ENCODE measurements at places on chromosomes 7 and 10.

DNA sequence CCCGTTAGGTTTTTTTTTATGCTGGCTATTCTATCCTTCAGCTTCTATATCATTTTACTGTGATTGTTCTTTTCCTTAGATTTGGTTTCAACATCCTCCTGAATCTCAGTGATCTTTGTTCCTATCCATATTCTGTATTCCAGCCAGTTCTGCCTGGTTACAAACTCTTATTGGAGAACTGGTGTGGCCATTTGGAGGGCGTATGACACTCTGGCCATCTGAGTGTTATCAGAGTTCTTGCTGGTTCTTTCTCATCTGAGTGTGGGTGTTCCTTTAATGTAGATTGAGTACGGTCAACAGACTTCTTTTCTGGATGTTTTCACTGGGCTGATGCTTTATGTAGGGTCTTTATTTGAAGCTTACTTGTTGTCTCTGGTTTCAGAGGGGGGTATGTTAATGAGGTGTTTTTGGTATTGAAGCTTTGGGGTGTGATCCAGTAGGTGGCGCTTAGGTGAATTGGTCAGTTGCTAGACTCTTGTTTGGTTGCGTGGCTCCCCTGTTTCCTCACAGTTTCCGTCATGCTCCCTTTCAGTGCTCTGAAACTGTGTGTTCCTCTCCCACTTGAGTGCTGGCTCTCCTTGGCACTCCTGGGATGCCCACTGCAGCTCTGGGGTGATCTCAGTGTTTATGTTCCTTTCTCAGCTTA, 80.7 kb downstream of the FANK1 start:
- no peak for DNase-seq

- DNase-seq: no peak
Measured at GRCh38 chr10:14569274-14570060, 205.2 kb downstream of the FAM107B start.

DNA sequence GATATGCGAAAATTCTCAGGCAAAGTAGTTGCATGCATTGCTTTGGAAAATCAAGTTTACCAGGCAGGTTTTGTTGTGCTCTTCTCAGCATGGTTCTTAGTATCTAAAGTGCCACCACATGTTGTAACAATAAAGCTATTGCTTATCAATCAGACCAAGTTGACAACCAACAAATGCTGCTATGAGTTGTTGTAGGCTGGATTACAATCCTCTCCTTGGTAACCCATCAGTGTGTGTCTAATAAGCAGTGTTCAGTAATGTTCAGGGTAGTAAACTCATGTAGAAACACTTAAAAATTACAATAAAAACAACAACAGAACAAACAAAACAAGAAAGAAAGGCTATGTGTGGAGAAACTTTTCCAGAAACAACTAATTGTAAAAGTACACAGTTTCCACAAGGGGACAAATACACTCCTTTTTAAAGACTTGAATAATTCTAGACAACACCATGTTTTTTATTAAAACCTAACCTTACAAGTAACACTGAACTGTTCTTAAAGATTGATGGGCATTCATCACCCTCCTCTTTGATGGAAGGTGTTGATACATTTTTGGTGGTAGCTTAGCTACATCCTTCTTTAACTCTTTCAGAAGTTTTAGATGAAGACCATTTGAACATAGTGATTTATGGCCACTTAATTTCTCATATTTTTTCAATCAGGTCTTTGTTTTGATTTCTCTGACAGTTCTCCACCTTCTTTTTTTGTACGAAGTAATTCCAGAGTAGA, 370.9 kb upstream of the SEMA3A start:
- DNase-seq: no peak

GRCh38 chr10:50281210-50281966, 30.1 kb upstream of the ASAH2 start:
- DNase-seq: no peak

DNA sequence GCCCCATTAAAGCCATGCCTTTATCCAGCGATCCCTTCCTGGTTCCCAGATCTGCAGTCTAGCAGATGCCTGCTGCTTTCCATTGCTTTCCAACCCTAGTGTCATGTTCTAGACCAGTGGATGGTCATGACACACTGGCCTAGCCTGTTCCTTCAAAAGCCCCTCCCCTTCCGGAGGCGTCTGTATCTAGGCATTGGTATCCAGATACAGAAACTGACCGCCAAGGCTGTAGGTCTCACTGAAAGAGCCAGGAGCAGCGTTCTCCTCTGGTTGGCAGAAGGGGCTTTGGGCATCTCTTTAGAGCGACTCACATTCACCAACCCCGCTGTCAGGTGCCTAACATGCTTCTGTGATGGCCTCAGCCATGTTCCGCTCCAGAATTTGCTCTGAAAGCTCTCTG, 22.6 kb downstream of the JCAD start:
- DNase-seq: no peak

- DNase-seq: no peak
Measured at GRCh38 chr10:31070025-31070424, 38.4 kb upstream of the ZNF438 start.

GRCh38 chr10:132450825-132451505, 54.0 kb downstream of the PWWP2B start:
- no peak for DNase-seq

DNA sequence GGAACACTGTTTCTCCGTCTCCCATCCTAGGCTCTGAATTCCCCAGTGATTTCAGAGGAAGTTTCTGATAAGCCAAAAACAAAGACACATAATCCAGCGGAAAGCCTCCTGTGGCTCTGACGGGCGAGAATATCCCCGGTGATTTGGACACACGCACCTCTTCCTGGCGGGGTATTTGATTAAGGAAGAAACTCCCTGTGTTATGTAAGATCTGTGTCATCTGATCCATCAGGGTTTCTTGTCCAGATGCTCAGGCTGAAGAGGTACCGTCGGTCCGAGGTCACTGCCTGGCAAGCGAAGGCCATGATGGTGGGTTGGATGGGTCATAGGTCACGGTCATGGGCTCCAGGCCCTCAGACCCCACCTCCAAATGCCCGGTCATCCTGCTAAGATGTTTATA, 39.6 kb upstream of the DNAJB6 start:
- no peak for DNase-seq

DNA sequence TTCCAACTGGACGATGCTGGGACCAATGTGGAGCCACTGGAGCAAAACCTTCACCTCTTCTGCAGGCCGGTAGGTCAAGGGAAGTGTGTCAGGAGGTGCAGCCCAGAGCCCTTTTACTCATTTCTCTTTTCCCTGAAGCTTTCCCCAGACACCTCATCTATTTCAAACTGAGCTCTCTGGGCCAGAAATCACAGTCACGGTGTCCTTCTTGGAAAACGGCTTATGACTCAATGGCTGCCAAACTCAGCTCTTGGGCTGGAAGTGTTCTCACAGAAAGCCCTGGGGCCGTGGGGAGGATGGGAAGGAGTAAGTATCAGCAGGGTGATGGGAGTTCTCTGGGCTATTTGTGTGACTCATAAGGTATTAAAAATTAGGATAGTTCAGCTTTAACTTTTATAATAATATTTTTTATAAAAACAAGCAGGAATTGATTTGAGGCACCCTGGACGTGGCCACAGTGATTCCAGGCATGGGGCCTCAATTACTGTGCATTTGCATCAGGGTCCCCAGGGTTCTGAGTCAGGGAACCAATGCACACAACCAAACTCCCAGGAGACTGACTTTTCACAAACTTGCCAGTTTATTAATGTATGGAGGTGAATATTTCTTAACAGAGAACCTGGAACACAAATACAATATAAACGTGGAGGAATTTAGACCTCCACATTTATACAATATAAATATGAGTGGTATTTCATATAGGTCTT, 187.4 kb upstream of the TMEM72 start:
- DNase-seq: peak; percentile 59

DNA sequence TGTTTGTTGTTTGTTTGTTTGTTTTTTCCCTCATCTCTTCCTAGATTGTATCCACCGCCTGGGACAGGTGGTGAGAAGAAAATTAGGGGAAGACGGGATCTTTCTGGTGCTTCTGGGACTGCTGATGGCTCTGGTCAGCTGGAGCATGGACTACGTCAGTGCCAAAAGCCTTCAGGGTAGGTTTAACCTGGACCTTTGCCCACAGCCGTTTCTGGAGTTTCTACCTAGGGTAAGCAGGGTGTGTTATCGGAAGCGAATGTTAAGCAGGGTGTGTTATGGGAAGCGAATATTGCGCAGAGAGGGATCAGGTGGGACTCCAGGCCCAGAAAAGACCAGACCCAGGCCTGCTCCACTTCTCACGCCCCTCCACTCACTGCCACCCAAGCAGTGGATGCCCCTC, 4.7 kb downstream of the CLCN1 start:
- no peak for DNase-seq

DNA sequence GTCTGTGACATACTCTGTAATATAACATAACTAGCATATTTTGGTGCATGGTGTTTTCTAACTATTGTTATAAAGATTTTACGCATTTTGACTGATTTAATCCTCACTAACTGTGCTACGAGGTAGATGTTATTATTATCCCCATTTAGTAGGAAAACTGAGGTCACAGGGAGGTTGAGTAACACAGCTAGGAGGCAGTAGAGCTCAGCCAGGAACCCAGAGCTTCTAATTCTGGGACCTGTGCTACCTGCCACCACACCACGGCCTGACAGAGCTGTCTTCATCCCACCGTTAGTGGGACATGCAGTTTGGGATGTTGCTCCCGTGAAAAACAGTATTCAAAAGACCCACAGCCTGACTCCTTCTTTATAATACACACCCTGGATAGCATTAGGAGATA, 962.5 kb downstream of the CNTNAP2 start:
- no peak for DNase-seq

DNA sequence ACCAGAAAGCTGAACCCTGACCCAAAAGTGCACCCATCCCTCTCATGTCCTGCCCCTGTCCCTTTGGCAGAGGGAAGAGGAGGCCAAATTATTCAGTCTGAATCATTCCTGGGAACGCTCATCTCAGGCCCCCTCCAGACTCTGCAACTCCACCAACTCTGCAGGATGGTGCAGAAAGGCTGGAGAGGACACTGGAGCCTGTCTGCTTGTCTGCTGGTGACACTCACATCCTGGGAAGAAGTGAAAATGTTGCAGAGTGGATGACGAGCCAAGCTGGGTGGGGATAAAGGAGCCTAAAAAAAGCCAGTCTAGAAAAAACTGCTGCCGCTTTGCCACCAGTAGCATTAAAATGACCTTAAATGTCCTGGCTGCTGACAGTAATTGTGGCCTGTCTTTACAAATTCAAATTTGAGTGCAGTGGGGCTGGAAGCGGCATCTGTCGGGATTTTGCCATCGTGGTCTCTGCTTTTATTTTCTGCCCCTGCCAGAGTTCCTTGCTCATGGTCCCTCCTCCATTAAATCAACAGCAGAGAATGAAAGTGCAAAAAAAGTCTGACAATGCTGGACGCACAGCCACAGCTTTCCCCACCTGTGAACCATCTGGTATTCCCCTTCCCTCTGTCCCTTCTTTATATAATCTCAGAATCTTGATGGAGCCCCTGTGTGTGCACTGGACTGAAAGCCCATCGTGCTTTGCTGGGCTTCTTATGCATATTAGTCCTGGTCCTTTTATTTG, 63.9 kb downstream of the STK17A start:
- no peak for DNase-seq

GRCh38 chr7:157018997-157019608, 8.6 kb upstream of the MNX1 start:
- no peak for DNase-seq

GRCh38 chr10:96789571-96790108, 42.5 kb upstream of the LCOR start:
- DNase-seq: peak; percentile 9

- no peak for DNase-seq
Measured at GRCh38 chr10:107139237-107139636, 25.3 kb downstream of the SORCS1 start.

DNA sequence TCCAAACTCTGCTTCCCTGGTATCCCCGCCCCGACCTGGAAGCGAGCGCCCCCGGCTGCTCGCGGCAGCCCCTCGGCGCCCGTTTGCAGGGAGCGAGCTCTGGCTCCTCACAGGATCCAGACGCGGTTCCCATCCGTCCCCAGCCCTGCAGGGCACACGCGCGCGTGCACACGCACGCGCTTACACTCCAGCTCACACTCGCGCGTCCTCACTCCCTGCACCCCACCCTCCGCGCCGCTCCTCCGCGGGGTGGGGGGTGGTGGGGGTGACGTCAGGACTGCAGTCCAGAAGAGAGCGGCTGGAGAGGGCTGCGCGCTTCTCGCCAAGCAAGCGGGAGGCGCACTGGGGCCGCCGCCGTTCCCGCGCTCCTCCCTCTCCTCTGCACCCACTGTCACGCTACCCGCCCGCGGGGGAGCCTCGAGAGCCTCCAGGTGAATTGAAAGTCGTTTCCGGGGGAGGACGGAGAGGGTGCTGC, 255.6 kb downstream of the OTUD1 start:
- DNase-seq: peak; percentile 32

- no peak for DNase-seq
Measured at GRCh38 chr10:35447693-35448407, 111.5 kb downstream of the CCNY start.

GRCh38 chr7:10845225-10845624, 128.4 kb upstream of the PHF14 start:
- DNase-seq: no peak

GRCh38 chr10:46552526-46553237, 3.8 kb downstream of the GPRIN2 start:
- DNase-seq: peak; percentile 54

DNA sequence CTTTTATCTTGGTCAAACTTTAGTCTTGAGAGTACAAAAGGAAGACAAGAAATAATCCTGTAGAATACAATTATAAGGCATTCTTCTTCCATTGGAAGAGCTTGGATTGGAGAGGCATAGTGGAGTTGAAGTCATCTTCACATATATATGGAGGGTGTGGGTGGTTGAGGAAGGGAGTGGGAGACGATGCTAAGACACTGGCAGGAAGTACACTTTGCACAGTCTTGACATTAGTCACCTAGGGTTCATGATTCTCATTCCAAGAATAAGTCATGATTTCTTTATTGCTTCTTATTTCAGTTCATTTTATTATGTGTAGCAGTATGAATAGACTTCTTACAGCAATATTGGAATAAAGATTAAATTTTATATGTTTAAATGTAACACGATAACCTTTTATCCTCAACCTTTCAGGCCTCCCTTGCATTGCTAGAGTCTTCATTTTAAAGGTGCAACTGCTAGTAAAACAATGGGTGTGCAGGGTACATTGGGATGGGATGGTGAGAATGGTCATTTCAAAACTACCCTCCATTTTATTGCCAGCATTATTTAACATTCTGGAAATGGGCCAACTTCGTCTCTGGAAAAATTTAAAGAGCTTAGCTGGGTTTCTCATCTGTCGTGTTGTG, 12.3 kb upstream of the SLC26A3 start:
- no peak for DNase-seq

- DNase-seq: no peak
Measured at GRCh38 chr7:50351267-50351666, 46.8 kb downstream of the IKZF1 start.

GRCh38 chr10:46006219-46006618, 24.2 kb downstream of the NCOA4 start:
- DNase-seq: no peak

GRCh38 chr7:91185771-91186170, 78.5 kb upstream of the FZD1 start:
- no peak for DNase-seq

DNA sequence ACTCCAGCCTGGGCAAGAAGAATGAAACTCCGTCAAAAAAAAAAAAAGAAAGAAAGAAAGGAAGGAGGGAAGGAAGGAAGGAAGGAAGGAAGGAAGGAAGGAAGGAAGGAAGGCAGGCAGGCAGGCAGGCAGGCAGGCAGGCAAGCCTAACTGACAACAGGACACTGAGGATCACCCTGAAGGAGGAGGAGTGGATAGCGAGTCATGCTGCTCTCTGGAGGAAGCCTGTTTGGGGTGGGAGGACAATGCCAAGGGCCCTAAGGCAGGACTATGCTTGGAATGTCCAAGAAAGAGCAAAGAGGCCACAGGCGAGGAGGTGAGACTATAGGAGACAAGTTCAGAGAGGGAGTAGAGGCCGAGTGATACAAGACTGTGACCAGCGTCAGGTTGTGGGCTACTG, 107.0 kb upstream of the PARD3 start:
- DNase-seq: no peak

GRCh38 chr7:151883857-151884256, 6.9 kb upstream of the PRKAG2 start:
- DNase-seq: no peak

Data from hindlimb muscle (tissue), 1 donor.